Stimulated activated CD8-positive, alpha-beta memory T cell treated with anti-CD3 and anti-CD28 coated beads, Interleukin-15, amount 100 ng/mL, for 4 hours (primary cell): ENCODE measurements at places on chromosomes 1 and 21.

GRCh38 chr21:41695513-41695912 is 71.3 kb downstream of the RIPK4 start:
- no peak for DNase-seq

DNA sequence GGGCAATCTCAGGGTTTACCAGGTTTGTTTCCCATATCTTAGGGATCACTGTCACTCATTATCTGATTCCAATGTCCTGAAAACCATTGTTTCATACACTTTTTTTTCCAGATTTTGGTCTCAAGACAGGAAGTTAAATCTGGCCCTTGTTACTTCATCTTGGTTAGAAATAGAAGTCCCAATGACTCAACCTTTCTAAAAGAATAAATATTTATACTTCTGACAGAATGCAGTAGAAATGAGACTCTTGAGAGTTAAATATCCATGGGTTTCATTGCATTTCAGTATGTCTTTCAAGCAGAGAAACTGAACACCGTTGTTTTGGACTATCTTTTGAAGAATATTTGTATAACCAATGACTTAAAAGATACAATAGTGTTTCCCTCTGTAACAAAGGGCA is 19.8 kb upstream of the VCAM1 start:
- no peak for DNase-seq

DNA sequence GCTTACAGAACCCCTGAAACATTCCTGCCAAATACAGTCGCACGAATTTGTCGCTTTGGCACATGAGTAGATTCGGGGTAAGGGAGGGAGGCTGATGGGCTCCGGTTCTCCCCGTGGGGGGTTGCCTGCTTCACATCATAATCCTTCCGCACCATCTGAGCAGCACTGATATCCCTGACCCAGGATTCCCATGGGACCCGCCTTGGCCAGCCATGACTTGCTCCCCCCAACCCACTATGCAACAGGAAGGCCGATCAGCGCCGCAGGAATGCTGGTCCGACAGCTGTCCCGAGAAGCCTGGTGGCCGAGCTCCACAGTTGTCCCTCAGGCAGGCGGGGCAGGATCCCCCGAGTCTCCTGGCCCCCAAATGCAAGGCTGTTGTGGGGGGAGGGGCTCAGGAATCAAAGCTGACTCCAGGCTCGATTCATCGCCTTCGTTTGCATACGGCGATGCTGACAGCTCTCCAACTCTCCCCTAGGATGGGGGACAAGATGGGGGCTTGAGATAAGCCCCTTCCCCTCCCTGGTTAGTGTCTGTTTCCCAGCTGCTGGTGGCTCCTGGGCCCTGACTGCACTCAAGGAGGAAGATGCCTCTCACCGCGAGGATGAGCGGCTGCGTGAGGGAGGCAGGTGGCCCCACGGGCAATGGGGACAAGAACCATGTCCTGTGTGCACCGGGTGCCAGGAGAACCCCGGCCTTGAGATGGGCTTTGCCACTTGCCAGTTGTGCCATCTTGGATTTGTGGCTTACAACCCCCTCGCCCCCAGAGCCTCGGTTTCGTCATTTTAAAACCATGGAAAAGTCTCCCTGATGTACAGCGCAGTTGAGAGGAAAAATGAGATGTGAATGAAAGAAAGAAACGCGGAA is 9.3 kb downstream of the DRAXIN start:
- DNase-seq, result no peak

GRCh38 chr1:6474815-6475282 is 8.9 kb upstream of the TNFRSF25 start:
- DNase-seq, result no peak

GRCh38 chr1:30840904-30841598 is 67.5 kb downstream of the SDC3 start:
- DNase-seq, result no peak

DNA sequence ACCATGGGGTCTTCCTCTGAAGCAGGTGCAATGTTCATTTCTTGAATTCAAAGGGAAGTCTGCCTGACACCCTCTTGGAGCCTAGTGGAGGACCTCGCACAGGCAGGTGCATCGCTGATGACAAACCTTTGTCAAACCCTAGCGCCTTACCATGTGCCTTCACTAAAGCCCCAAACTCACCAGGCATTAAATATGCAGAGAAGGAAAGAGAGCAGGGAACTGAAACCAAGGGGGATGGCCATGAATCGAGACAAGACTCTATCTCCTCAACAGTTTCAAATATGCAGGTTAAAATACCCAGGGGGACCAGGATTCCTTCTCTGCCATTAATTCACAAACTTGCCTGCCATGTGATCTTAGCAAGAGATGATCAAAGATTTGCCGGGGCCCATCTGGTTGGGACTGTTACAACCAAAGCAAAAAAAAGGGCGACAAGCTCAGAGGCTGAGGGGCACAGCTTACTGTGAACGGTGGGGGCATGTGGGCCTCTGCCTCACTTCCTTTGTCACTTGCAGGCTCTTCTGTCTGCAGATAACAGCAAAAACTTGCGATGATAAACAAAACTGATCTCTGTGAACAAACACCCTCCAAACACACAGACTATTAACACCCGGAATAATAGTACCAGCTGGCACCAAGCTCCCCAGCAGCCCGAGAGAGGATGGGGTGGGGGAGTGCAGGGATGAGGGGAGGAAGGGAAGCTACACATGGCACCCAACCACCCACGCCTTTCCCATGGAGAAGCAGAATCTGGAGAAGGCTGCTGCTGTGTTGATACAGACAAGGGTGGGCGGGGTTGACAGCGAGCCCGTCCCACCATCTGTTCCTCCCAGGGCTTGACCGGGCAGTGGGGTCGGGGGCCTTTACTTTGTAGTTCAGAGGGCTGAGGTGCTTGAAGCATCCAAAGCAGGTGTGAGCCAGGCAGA is 33.9 kb downstream of the TMEM63A start:
- no peak for DNase-seq

- DNase-seq, result no peak
These were observed 86.8 kb upstream of the PUM1 start for GRCh38 chr1:31152181-31152795.

GRCh38 chr1:9929431-9930385 is 13.5 kb downstream of the LZIC start:
- no peak for DNase-seq

DNA sequence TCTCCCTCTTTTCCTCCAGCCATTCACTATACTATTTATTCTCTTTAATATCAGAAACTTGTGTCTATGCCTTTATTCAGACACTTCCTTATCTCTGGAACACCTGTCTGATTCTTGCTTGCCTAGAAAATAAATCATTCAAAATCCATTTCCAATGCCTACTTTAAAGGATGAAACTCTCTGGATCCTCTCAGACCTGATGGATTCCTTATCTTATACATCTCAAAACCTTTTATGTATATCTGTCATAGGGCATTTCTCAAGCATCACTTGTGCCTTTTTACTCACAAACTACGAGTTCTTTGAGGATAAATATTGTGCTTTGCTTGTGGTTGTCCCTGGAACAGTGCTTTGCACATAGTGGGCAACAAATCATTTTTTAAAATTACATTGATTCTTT is 3.8 kb upstream of the ATP6V1G3 start:
- no peak for DNase-seq

GRCh38 chr1:231419147-231419546 is 2.9 kb downstream of the EGLN1 start:
- DNase-seq, result no peak

GRCh38 chr1:43492826-43493225 is 37.9 kb upstream of the PTPRF start:
- DNase-seq, result no peak

GRCh38 chr1:68081775-68082283 is 31.4 kb upstream of the DIRAS3 start:
- DNase-seq, result no peak

GRCh38 chr1:94383966-94384408 is 34.2 kb upstream of the ABCD3 start:
- no peak for DNase-seq

DNA sequence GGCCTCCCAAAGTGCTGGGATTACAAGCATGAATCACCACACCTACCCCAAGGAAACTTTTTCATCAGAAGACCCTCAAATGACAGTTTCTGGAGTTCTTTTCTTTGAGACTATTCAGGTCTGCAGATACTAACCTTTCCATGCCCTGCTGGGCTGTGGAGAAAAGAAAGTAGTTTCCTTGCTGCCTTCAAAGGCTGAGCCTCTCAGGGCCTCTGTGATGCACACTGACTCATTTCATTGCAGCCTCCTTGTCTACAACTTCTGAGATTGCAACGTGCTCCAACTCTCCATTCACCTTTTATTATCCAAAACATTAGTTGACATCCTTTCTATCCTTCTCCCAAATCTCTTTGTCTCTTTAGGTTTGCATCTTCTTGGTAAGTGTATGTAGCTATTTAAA is 8.8 kb upstream of the SAMSN1 start:
- DNase-seq, result no peak

- no peak for DNase-seq
These were observed 198.9 kb downstream of the HS2ST1 start for GRCh38 chr1:87113313-87113712.

- no peak for DNase-seq
These were observed 28.8 kb downstream of the SAMD13 start for GRCh38 chr1:84330125-84330984.

- no peak for DNase-seq
These were observed 43.5 kb downstream of the UMODL1 start for GRCh38 chr21:42114646-42115045.

- DNase-seq, result no peak
These were observed 206.4 kb upstream of the PTGFR start for GRCh38 chr1:78284354-78284753.

DNA sequence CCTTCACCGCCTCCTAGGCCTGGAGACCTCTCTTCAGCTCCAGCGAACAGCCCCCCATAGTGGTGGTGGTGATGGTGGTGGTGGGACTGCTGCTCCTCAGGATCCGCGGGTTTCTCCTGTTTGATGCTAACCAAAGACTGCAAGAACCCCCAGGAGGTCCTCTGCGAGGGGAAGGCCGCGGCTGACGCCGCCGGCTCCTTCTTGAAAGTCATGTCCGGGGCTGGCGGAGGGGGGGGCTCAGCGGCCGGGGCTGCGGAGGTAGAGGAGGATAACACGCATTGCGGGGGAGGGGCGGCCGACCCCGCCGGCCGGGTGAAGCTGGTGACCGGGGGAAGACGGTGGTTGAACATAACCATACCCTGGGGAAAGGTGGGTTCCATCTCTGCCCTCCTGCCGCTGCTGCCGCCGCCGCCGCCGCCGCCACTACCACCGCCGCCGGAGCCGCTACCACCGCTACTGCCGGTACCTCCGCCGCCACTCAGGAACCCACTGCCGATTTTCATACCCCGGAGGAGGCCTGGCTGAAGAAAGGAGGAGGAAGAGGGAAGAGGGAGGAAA is 554 bp downstream of the ZNF281 start:
- DNase-seq, result peak; percentile 1

- no peak for DNase-seq
These were observed 8.7 kb upstream of the KISS1 start for GRCh38 chr1:204204944-204205343.
